ENCODE measurements at places on chromosomes 7 and 10. TPM values are rescaled to one million over a fixed set of nuclear protein-coding genes. Genes with fewer than 3 reads are reported as not detected.

Gene RNF32
- 0.34 TPM for polyA plus RNA-seq

Gene WIPF3
- 0.04 TPM for polyA plus RNA-seq

GRCh38 chr7:159028508-159029401 lies 115.9 kb downstream of the VIPR2 start:
- DNase-seq, result no peak

DNA sequence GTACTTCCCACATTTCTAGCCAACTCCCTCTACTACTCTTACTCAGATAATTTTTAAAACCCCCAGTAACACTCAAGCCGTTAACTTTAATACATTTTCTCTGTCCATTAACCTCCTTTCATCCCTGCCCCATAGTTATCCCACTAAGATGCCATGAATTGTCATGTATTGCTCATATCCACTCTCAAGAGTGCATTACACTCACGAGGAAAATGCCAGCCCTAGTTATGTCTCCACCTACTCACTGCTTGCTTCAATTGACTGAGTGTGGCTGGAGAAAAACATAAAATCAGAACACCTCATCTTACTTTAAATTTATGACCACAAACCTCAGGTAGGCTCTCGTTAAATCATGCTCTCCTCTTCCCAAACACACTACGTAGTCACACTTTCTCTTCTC lies 324.1 kb upstream of the NPSR1 start:
- no peak for DNase-seq

DNA sequence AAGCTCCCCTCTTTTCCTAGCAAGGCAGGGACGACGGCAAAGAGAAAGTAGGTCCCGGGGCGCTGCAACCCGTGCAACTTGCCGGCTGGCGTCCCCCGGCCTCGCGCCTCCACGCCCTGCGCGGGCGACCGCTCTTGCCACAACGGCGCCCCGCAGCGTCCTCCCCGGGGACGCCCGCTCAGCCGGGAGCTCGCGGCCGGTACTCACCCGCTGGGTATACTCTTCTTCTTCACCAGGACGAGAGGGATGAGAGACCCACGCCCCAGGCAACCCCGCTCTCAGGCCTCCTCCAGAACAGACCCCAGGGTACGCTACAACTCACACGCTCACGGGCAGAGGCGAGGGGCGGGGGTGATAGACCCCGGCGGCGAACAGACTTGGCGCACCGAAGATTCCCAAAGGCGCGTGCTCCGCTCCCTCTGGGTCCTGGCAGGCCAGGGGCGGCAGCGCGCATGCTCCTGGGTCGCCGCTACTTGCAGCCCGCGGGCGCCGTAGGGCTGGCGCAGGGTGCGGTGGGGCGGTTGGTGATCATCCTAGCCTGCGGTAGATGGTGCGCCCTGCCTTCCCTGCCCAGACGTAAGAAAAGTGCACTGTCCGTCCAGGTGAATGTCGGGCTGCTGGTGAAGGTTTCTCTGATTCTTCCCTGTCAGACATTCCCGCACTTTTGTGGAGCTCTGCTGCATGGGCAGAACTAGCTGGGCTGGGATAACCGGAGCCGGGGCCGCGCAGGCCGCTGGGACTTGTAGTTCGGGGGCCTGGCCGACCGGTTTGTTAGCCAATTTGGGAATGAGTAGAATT lies at the start of gene CC2D2B:
Gene CC2D2B, plus strand, starts transcription at position 520 of the 798 bp plus-strand sequence. CDS start 3,349 bp downstream, outside the sequence.
- DNase-seq, result no peak

- no peak for DNase-seq
These were observed 5.4 kb downstream of the SGPL1 start for GRCh38 chr10:70820976-70821750.

DNA sequence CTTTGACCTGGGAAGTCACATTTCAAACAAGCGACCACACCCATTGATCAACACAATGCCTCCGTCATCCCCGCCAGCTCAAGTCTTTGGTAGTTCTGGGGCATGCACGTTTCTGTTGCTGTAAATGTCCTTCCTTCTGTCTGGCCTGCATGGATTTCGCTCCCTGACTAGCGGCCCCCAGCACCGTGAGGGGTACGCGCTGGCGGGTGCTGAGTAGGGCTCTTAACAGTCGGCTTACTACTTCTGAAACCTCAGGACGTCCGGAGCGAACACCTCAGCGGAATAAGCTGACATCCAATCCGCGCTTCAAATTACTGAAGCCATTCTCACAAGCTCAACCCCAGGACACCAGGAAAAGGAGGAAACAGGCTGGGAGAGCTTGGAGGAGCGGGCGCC lies 505 bp downstream of the NUDCD3 start:
- DNase-seq, result no peak

DNA sequence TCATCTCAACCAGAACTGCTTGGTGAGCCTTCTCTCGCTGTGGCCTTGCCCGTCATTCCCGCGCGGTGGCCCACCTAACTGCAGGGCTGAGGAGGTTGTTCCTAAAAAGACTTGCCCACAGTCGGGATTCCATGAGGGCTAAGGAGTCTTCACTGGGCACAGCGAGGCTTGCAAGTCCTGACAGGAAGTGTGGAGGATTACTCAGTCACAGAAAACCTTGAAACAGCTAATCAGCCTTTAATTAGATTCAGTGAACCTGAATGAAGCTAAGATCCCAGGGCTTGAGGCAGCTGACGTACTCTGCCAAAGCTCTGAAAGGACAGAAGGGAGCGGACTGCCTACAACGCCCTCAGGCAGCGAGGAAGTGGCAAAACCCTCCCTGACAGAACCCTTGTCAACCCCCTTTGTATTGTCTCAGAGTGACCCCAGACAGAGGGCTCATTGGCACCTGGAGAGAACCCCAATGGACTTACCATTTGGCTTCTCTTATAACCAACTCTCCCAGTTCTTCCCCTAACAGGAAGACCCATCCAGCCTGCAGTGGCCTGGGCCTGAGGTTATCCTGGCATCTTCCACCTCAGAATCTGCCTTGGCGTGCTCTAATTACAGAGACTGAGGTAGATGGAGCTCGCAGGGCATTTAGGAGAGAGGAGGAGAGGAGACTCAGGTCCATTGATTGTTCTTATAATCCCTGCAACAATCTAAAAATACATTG lies 2.5 kb upstream of the LAMB4 start:
- DNase-seq, result peak; percentile 85

GRCh38 chr7:94115316-94115715 lies 111.2 kb upstream of the BET1 start:
- no peak for DNase-seq
